Thyroid gland (tissue), 4 donors: ENCODE measurements at places on chromosomes 16 and 17. TPM values are rescaled to one million over a fixed set of nuclear protein-coding genes. Genes with fewer than 3 reads are reported as not detected.

RNF222 gene
- not detected for total RNA-seq

CES5A gene
- total RNA-seq: not detected

FBXO39 gene
- total RNA-seq: not detected

KRT32 gene
- not detected for total RNA-seq

CORO1A gene
- total RNA-seq: 10.4 TPM

CCL13 gene
- 1.5 TPM for total RNA-seq

ZDHHC1 gene
- 63.8 TPM for total RNA-seq

ANKRD11 gene
- total RNA-seq: 84.2 TPM

KRTAP9-7 gene
- not detected for total RNA-seq

KRTAP4-16 gene
- total RNA-seq: not detected

CD300C gene
- total RNA-seq: 0.45 TPM

ZPBP2 gene
- total RNA-seq: not detected

AP2B1 gene
- 107 TPM for total RNA-seq

CUEDC1 gene
- total RNA-seq: 30.5 TPM

KRT36 gene
- total RNA-seq: not detected

CLEC19A gene
- not detected for total RNA-seq

CDRT15 gene
- total RNA-seq: not detected

KRTAP4-9 gene
- total RNA-seq: not detected

DNA sequence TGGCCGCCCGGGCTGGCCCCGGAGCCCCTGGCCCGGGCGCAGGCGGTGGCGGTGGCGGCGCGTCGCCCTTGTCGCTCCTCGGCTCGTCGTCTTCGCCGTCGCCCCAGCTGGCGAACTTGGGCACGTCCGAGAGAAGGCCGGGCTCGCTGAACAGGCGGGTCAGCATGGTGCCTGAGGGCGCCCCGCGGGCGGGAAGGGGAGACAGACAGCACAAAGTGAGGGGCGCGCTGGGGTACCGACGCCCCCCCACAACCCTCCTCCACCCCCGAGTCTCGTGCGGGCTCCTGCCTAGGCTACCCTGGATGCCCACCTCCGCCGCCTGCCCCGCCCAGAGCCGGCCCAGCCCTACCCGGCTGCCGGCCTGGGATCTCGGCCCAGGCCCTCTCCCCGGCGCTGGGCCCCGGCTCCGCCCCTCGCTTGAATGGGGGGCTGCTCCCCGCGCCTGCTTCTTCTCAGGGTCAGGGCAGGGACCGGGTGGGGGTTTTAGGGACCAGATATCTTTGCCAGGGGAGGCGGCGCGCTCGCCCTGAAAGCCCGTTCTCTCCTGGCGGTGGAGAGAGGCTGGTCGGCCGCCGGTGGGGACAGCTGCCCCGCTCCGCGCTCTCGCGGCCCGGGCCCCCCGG, 1.2 kb downstream of the NEUROD2 start:
- H3K4me1 ChIP-seq: peaks cover 16% of the 10 kb centered on the region
- peaks cover 53% of the 10 kb centered on the region for H3K27me3 ChIP-seq
- H3K36me3 ChIP-seq: no peaks in the 10 kb centered on the region
- H3K4me3 ChIP-seq: no peak overlapping the region

DNA sequence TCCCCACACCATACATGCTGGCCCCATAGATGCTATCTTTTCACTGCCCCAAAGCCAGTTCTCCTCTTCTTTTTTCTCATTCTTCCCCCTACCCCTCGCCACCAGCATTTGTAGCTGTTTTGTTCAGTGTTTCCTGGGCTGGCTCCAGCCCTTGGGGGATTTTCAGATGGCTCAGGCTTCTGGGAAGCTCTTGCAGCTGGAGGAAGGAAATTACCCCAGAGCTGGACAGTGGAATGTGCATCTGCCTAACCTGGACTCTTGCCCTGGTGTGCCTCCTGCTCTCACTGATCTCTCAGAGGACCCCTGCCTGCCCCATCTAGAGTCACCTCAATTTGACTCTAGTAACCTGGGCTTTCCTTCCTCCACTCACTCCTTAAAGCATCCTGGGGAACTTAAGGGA, 82.8 kb downstream of the MYH13 start:
- H3K27ac ChIP-seq: no peak overlapping the region
- peaks cover 5% of the 10 kb centered on the region for H3K4me1 ChIP-seq

- H3K27ac ChIP-seq: no peak overlapping the region
- H3K4me1 ChIP-seq: no peaks in the 10 kb centered on the region
- no peaks in the 10 kb centered on the region for H3K27me3 ChIP-seq
These were observed 83.4 kb upstream of the ZFHX3 start for GRCh38 chr16:73131156-73131862.

- no peaks in the 10 kb centered on the region for H3K27me3 ChIP-seq
- H3K36me3 ChIP-seq: no peaks in the 10 kb centered on the region
- peak; percentile 55 for DNase-seq
- H3K4me3 ChIP-seq: no peak overlapping the region
These were observed 155.6 kb upstream of the PLCG2 start for GRCh38 chr16:81623365-81624102.

DNA sequence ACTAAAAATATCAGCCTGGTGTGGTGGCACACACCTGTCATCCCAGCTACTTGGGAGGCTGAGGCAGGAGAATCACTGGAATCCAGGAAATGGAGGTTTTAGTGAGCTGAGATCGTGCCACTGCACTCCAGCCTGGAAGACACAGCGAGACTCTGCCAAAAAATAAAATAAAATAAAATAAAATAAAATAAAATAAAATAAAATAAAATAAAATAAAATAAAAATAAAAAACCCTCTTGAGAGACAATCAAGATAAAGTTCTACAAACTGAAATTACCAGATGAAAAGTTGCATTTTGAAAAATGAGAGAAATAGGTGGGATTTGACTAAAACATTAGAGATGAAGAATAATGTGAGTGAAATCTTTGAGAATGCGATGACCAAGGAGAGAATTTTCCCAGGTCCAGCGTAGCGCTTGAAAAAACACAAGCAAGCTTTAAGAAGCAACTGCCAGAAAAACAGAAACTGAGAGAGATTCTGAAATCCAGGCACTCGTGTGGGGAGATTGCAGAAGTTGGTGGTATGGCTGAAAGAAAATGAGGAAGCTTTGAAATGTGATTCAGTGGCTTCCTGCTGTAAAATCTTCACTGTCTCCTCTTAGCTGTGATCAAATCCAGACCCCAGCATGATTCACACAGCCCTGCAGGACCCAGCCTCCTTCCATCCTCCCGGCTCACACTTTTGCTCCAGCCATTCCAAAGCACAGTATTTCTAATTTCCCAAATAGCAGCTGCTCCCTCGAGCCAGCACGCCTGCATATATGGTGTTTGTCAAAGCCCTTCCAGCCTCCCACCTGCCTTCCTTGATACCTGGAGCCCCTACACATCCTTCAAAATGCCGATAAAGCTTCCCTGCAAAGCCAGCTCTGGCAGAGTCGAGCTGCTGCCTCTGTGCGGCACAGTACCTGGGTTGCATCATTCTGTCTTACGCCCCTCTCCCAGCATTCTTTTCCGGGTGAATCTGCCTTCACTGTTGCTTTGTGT, 8.2 kb upstream of the CD300E start:
- no peaks in the 10 kb centered on the region for H3K27me3 ChIP-seq
- DNase-seq: peak; percentile 50
- H3K4me3 ChIP-seq: no peak overlapping the region
- peaks cover 60% of the 10 kb centered on the region for H3K4me1 ChIP-seq

- no peak overlapping the region for H3K4me3 ChIP-seq
- no peak overlapping the region for H3K27ac ChIP-seq
- peaks cover 15% of the 10 kb centered on the region for H3K4me1 ChIP-seq
- no peaks in the 10 kb centered on the region for H3K27me3 ChIP-seq
- no peaks in the 10 kb centered on the region for H3K36me3 ChIP-seq
These were observed 72.8 kb upstream of the TOB1 start for GRCh38 chr17:50938821-50939541.

GRCh38 chr17:13753771-13754170, 152.0 kb upstream of the HS3ST3A1 start:
- no peak overlapping the region for H3K4me3 ChIP-seq
- H3K36me3 ChIP-seq: no peaks in the 10 kb centered on the region
- H3K4me1 ChIP-seq: no peaks in the 10 kb centered on the region

- no peak overlapping the region for H3K4me3 ChIP-seq
- H3K4me1 ChIP-seq: no peaks in the 10 kb centered on the region
- no peak overlapping the region for H3K27ac ChIP-seq
These were observed 23.1 kb upstream of the TMEM97 start for GRCh38 chr17:28295677-28296578.

- H3K27me3 ChIP-seq: no peaks in the 10 kb centered on the region
- no peak overlapping the region for H3K27ac ChIP-seq
- peaks cover 7% of the 10 kb centered on the region for H3K4me1 ChIP-seq
- no peaks in the 10 kb centered on the region for H3K36me3 ChIP-seq
These were observed 10.4 kb upstream of the GNA13 start for GRCh38 chr17:65066901-65067300.

- no peaks in the 10 kb centered on the region for H3K27me3 ChIP-seq
- no peaks in the 10 kb centered on the region for H3K36me3 ChIP-seq
- H3K4me1 ChIP-seq: no peaks in the 10 kb centered on the region
- H3K4me3 ChIP-seq: no peak overlapping the region
These were observed 1.9 kb downstream of the NECAB2 start for GRCh38 chr16:83969771-83970429.

DNA sequence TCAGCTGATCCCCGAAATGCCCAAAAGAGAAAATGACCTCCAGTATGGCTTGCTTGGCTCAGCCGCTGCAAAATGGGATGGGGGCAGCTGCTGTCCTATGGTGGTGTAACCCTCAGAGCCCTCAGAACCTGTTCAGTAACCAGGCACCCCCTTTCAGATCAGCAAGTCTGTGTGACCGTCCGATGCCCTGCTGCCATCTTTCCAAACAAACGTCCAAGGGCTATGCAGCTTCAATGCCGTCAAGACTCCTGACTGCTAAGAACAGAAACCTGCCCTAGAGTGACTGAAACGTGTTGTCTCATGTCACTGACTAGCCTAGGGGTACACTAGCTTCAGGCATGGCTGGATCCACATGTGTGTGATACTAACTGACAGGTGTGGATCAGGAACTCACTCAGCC, 70.4 kb downstream of the GNAO1 start:
- no peak overlapping the region for H3K27ac ChIP-seq
- no peak overlapping the region for H3K4me3 ChIP-seq
- no peak for DNase-seq
- no peaks in the 10 kb centered on the region for H3K36me3 ChIP-seq

DNA sequence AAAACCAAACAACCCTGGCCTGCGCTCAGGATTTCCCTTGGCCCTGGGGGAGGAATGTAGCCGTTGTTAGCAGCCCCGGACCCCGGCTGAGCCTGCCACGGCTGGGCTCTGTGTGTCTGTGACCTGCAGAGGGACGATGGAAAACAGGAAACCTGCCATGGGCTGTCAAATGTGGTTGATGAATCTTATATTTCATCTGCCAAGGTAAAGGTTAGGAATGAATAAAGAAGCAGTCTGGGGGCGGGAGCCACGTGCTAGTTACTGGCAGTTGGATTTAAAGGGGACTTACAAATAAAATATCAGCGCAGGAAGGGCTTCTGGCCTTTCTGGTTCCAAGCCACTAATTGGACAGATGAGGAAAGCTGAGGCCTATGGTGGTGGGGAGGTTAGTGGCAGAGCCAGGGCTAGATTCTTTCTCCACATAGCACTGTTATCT, at the start of gene KRT23:
Gene KRT23 (minus strand): TSS at position 263 of the 436 bp plus-strand sequence. CDS start 1,043 bp downstream, outside the sequence.
- no peaks in the 10 kb centered on the region for H3K27me3 ChIP-seq
- H3K4me3 ChIP-seq: no peak within 1 kb of the TSS
- no peak for DNase-seq
- H3K4me1 ChIP-seq: peaks cover 10% of the 10 kb centered on the region

GRCh38 chr16:49524216-49524946, 150.8 kb downstream of the C16orf78 start:
- H3K36me3 ChIP-seq: no peaks in the 10 kb centered on the region
- H3K27ac ChIP-seq: no peak overlapping the region
- H3K4me3 ChIP-seq: no peak overlapping the region
- H3K4me1 ChIP-seq: no peaks in the 10 kb centered on the region
- no peaks in the 10 kb centered on the region for H3K27me3 ChIP-seq

- H3K4me1 ChIP-seq: peaks cover 82% of the 10 kb centered on the region
- H3K27ac ChIP-seq: no peak overlapping the region
- DNase-seq: no peak
- H3K36me3 ChIP-seq: no peaks in the 10 kb centered on the region
These were observed 1.3 kb upstream of the MTSS2 start for GRCh38 chr16:70687102-70687511.

- H3K27ac ChIP-seq: no peak overlapping the region
- H3K4me3 ChIP-seq: peak overlapping the region; percentile 49
- no peaks in the 10 kb centered on the region for H3K36me3 ChIP-seq
- H3K27me3 ChIP-seq: no peaks in the 10 kb centered on the region
These were observed 36.1 kb upstream of the ZC3H18 start for GRCh38 chr16:88533932-88534637.

GRCh38 chr16:51431517-51432241, 280.6 kb upstream of the SALL1 start:
- DNase-seq: peak; percentile 28
- peaks cover 19% of the 10 kb centered on the region for H3K4me1 ChIP-seq
- H3K27ac ChIP-seq: peak overlapping the region; percentile 29
- H3K4me3 ChIP-seq: no peak overlapping the region

GRCh38 chr16:55832773-55833691, at the start of gene CES1:
Gene CES1, minus strand, starts transcription at chr16:55833096. Its CDS starts 41 bp downstream, at chr16:55833055.
- H3K27me3 ChIP-seq: no peaks in the 10 kb centered on the region
- H3K4me3 ChIP-seq: no peak within 1 kb of the TSS
- no peak within 1 kb of the TSS for H3K27ac ChIP-seq
- H3K36me3 ChIP-seq: no peaks in the 10 kb centered on the region
- DNase-seq: peak; percentile 35

DNA sequence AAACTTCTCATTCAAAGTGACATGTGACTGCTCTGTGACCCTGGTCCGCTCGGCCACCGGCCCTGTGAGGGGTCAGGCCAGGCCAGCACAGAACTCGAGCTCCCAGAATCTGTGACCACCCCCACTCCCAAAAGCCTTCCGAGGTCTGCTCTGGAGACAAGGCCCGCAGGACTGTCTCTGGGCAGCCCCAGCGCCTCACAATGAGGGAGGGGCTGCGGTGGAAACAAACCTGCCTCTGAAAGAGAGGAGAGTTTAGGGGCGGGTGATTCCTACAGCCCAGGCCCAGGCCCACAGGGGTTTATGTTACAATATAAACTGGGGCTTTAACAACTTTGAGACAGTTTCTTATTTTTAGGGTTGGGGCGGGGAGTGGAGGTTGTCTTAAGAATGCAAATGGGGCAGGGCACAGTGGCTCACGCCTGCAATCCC, 19.9 kb downstream of the IGFBP4 start:
- H3K36me3 ChIP-seq: no peaks in the 10 kb centered on the region
- DNase-seq: no peak
- H3K4me3 ChIP-seq: no peak overlapping the region

DNA sequence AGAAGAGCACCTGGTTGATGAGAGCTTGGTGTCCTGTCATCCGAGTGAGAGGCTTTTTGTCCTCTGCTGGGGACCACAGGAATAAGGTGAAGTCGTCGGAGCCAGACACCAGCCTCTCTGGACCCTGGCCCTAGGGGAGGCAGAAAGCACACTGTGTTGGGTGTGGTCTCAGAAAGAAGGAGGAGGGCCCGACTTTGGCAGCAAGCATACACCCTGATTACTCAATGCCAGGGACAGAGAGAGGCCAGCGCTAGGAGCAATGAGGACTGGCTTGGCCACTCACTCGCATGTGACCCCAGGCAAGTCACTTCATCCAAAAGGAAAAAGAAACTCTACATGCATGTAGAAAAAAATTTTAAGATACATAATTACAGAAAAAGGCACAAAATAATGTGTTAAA, 6.8 kb downstream of the NLE1 start:
- H3K27ac ChIP-seq: no peak overlapping the region
- no peak for DNase-seq
- no peaks in the 10 kb centered on the region for H3K27me3 ChIP-seq
- no peaks in the 10 kb centered on the region for H3K4me1 ChIP-seq
- no peak overlapping the region for H3K4me3 ChIP-seq

- no peak overlapping the region for H3K4me3 ChIP-seq
- no peak overlapping the region for H3K27ac ChIP-seq
- no peak for DNase-seq
These were observed 42.1 kb upstream of the GPRC5B start for GRCh38 chr16:19926449-19927390.
